ENCODE measurements at places on chromosomes 3 and 15. TPM values are rescaled to one million over a fixed set of nuclear protein-coding genes. Genes with fewer than 3 reads are reported as not detected.

C3orf49 gene
- not detected for total RNA-seq

ZNF774 gene
- total RNA-seq: 2.6 TPM

SLCO2A1 gene
- 2.3 TPM for total RNA-seq

FEZF2 gene
- total RNA-seq: not detected

GOLGA8S gene
- 0.22 TPM for total RNA-seq

GPR62 gene
- 0.46 TPM for total RNA-seq

GRM2 gene
- 3.7 TPM for total RNA-seq

MASP1 gene
- 3.5 TPM for total RNA-seq

HRH1 gene
- not detected for total RNA-seq

RPL32 gene
- 1,831 TPM for total RNA-seq

Measured in WTC11 (cell line).